ENCODE measurements at places on chromosomes 2 and 18.

GRCh38 chr2:95087379-95087778, 34.2 kb downstream of the MRPS5 start:
- DNase-seq: no peak

GRCh38 chr2:8582651-8583399, 99.0 kb upstream of the ID2 start:
- no peak for DNase-seq

GRCh38 chr2:139790807-139791752, 1010.9 kb upstream of the NXPH2 start:
- DNase-seq: peak; percentile 30

- DNase-seq: no peak
Measured at GRCh38 chr2:135304694-135305093, 226.3 kb downstream of the ZRANB3 start.

- DNase-seq: no peak
Measured at GRCh38 chr2:176149939-176150583, 1.3 kb upstream of the HOXD4 start.

- no peak for DNase-seq
Measured at GRCh38 chr18:56165601-56166355, 472.6 kb downstream of the TXNL1 start.

DNA sequence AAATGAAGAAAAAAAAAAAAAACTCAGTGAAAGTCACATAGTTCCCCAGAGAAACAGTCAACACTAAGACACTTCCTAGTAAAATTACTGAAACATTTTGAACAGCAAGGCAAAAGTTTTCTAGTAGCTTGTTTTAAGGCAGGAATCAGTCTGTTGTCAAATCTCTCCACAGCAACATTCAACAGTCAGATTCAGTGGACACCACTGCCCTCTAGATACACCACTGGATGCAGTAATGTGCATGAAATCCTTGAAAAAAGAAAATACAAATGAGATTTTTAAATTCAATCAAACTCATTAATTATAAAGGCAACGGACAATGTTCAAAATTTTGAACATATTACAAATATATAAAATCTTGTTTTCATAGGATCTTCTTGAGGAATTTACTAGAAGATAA, 46.4 kb downstream of the GRB14 start:
- no peak for DNase-seq

DNA sequence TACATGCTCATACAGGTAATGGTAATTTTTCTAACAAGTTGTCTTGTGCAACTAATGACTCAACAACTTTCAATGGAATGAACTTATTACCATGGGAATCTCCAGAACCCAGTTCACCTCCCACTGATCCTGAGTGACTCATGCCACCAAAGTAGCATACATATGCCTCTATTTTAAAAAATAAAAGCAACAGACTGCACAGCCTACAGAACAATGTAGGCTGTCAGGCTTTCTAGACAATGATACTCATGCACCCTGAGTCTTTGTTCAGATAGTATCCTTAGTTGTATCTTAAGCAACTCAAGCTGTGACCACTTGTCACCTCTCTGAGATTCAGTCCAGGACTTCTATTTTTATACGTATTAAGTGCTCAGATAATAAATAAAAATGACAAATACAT, 531.0 kb upstream of the SETBP1 start:
- DNase-seq: no peak

DNA sequence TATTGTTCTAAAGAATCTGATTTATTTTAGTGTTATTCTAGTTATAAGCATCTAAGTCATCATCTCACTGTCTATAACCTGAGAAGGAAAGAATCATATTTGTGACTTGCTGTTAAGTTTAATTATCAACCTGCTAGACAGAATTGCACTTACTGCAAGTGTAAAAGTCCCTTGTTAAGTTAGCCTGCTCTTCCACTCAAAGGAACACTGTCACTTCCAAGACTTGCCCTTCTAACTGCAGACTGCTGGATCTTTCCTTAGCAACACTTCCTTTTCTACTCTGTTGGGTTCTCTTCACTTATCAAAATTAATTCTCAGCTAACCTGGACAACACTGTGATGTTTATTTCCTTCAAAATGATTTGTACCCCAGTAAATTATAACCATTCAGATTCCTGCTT, 323.2 kb upstream of the TFPI start:
- DNase-seq: no peak

GRCh38 chr2:28400921-28401320, 8.3 kb downstream of the FOSL2 start:
- DNase-seq: no peak

GRCh38 chr2:72649810-72650209, 176.0 kb downstream of the EXOC6B start:
- DNase-seq: no peak

DNA sequence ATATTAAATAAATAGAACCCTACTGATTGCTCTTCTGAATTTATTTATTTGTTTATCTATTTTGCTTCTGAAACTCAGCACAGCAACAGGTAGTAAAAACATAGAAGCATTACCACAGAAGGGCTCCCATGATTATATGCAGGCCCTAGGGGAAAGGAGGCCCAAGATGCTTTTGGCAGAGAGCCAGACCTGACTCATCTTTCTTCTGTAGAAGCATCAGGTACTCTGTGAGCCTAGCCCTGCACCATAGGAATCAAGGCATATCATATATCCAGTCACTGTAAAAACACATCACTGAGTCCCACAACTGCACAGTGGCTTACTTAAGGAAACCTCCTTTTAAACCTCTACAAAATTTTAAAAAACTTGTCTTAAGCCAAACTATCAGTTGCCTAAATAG, 1.8 kb downstream of the SCN9A start:
- no peak for DNase-seq

DNA sequence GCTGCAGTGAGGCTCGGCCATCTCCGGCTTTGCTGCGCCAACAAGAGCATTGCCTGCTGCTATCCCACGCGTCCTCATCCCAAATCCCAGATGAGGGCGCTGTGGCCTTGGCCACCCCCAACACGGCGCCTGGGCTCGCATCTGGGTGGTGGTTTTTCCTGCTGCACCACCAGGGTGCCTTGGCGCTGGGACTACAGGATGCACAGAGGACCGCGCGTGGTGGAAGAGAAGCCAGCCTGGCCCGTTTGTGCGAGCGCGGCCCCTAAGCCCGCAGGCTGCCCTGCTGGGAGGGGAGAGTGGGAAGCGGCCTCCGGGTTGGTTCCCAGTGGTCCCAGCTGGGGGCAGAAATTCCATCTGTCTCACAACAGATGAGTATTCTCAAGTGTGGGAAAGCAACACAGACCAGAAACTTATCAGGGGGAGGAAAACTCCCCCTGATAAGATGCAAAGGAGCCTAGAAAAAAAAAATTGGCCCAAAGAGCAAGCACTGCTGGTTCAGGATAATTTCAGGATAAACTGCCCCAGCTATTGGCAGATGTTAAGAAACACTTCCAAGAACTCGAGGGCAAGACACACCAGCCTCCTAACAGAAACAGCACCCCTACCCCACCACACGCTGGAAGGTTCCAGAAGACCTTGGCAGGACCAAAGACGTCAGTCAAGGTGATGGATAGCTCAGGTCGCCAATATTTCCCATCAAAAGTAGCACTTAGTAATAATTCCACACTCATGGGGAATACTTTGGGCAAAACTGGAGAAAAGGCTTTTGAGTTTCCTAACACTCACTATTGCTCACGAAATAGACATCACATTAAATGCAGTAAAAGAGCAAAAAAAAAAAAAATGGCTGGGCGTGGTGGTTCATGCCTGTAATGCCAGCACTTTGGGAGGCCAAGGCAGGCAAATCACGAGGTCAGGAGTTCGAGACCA, 152.1 kb downstream of the PXDN start:
- DNase-seq: no peak

DNA sequence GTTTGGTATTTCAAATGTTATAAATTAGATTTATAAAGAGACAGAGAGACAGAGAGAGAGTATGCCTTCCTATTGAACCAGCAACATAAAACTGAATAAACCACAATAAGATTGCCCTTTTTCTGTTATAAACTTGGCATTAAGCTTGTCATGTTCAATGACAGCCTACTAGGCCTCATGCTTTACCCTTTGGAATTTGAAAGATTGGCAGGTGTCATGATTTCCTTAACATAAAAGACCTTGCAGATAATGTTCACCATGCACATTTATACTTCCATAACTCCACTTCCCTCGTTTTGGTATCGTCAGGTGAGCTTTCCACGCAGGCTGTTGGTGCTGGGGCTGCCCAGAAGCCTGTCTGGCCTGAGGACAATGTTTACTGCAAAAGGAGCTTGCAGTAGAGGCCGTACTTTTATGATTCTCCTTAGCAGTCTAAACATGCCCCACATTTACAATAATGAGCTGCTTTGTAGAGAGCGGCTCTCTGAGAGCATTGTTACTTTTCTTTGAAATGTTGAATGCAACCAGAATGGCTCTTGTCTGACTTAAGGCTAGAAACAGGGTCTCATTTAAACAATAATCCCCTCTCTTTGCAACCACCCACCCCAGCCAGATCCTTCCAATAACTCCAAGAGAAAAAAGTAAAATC, 379.1 kb upstream of the ATP5MC3 start:
- DNase-seq: no peak

DNA sequence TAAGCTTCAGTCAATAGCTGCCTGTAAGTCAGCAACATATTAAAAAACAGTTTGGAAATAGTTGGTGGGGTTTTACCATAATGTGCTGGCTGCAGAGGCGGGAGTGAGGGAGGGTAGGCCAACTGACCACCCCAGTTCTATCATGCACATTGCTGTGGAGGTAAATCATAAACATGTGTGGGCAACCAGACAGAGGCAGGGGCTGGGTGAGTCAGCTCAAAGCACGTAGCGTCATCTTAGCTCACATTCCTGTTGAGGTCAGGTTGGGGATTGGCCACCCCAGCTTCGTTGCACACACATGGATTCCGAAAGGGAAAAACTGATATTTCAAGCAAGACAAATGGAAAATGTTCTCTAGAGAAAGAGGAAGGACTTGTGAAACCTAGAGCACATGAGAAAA, 19.5 kb downstream of the GPR45 start:
- no peak for DNase-seq

- DNase-seq: no peak
Measured at GRCh38 chr2:232454630-232455029, 1.3 kb upstream of the ALPI start.

- DNase-seq: peak; percentile 18
Measured at GRCh38 chr2:6793371-6793770, 72.3 kb downstream of the CMPK2 start.

GRCh38 chr2:47293976-47294375, 109.0 kb upstream of the MSH2 start:
- DNase-seq: no peak

DNA sequence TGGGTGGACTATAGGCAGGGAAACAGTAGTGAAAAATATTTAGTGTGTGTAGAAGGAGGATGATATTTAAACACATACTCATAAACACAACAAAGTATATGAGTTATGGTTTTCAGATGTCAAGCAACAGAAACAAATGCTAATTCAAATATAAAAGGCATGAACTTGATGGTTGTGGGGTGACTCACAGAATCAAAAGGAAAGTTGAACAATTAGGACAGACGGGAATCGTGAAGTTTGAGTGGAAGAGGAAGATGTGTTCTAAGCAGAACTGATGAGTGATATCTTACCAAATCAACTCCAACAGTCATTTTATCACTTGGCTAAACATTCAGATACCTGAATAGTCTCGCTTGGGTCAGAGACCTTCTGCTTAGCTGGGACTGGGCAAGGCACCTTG, 53.6 kb upstream of the ITGA6 start:
- DNase-seq: no peak

GRCh38 chr2:179771791-179772190, 89.6 kb downstream of the ZNF385B start:
- DNase-seq: no peak

GRCh38 chr2:132577686-132578085, 92.3 kb downstream of the LYPD1 start:
- DNase-seq: peak; percentile 86

GRCh38 chr2:29921560-29921915, at the start of gene ALK:
Gene ALK (minus strand): TSS chr2:29921586. CDS start chr2:29920659, 927 bp downstream.
- no peak for DNase-seq

GRCh38 chr2:176134035-176134434, 4.5 kb downstream of the HOXD8 start:
- no peak for DNase-seq

- DNase-seq: no peak
Measured at GRCh38 chr18:63700501-63700900, 2.3 kb upstream of the SERPINB11 start.

GRCh38 chr2:215883799-215884198, 129.6 kb downstream of the MREG start:
- DNase-seq: no peak

DNA sequence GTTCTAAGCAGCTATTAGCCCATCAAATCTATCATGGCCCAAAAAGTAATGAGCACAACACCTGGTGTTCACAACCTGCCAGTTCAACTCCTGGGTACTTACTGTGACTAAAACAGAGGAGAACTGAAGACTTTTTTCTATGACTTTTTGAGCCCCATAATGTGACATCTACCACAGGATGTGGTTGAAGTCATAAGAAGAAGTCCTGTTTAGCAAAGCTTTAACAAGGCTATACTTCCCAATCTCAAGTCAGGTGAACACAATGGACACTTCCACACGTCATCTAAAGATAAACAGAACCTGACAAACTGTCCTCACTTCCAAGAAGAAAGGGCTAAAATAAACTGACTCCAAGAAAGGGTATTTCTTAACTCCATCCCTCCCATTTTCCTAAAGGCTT, 138.8 kb downstream of the ATAD2B start:
- peak; percentile 73 for DNase-seq

- no peak for DNase-seq
Measured at GRCh38 chr2:179412112-179412511, 147.5 kb upstream of the SESTD1 start.

- DNase-seq: peak; percentile 25
Measured at GRCh38 chr2:194166818-194167217, 1490.2 kb upstream of the SLC39A10 start.

- DNase-seq: no peak
Measured at GRCh38 chr2:25250331-25251070, 82.1 kb upstream of the POMC start.

- DNase-seq: no peak
Measured at GRCh38 chr2:1808981-1809422, 64.7 kb upstream of the PXDN start.

GRCh38 chr2:174332217-174332963, 2.4 kb upstream of the SP9 start:
- no peak for DNase-seq

DNA sequence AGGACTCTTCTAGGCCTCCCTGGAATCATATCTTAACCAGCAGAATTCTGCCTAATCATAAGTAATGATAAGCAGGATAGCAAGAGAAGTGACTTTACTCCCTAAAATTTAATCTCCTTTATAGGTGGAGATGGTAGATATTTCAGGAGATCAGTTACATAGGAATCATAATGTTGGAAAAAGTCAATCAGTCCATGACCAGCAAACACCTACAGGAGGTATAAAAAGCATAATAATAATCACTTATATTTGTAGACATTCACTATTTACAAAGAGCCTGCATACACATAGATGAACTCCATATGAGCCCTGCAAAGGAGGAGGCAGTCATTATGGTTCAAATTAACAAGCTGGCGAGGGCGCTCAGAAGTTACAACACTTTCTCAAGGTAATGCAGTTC, 2.5 kb downstream of the GALNT5 start:
- DNase-seq: no peak

DNA sequence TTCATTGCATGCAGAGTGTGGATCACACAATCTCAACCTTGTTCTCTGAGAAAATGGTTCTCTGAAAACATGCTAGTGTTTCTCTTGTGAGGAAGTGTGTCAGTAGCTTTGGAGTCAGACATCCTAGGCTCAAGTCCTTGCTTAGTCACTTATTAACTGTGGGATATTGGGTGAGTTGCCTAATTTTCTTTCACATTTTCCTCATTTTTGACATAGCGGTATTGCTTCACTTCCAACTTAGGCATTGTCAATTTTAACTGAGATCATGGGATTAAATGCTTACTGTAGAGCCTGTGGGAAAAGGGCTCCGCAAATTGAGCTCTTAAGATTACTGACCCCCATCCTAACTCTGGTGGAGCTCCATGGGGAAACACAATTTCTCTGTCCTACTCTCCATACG, 622.2 kb downstream of the CNTNAP5 start:
- no peak for DNase-seq
